NCI-H524 (cell line): ENCODE measurements at places on chromosomes 2 and 18.

- DNase-seq, result no peak
Observed at GRCh38 chr18:63956755-63957154, 7.7 kb downstream of the HMSD start.

DNA sequence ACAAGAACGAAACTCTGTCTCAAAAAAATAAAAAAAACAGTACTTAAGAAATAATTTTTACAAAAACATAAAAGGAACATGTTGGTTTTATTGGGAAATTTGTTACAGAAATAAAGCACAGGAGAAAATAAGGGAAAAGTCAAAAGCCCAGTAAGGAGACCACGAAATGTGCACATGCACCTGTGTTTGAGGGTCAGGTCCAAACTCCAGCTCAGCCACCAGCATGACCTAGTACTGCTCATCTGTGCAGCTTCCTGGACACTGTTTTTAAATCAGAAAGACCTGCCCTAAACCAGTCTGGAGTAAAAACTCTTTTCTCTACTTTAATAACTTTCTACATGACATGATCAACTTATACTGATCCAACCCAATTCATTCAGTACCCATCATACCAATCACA is 21.2 kb downstream of the RNF149 start:
- DNase-seq, result no peak

- DNase-seq, result no peak
Observed at GRCh38 chr2:215613888-215614287, 178.0 kb upstream of the FN1 start.

- DNase-seq, result no peak
Observed at GRCh38 chr2:196783431-196784094, 15.9 kb downstream of the GTF3C3 start.

DNA sequence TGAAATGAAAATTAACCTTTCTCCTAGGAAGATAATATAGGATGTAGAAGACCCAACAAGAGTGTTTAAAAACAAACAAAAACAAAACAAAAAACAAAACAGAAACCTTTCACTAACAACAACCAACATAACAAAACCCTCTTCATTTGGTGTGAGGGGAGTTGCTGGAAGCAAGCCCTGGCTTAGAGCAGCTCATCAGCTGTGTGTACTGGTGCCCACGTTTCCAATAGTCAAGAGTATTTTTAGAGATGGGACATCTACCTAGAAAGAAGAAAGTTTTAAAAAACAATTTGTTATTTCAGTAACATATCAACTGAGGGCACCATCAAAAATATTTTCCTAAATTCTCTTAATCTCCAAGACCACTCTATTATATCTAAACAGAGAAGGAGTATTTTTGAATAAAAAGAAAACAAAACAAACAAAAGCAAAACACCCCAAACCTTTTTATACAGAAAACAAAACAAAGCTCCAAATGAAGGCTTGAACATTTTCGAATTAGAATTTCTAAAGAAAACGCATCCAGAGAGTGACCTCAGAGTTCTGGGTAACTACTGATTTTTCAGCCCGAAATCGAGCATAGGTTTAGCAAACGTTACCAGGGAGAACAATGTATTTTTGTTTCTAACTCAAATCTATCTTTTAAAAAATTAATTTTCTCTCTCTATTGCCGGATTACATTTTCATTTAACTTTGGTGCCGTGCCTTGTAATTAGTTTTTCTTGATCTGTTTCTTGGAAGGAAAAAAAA is 134.6 kb downstream of the INSIG2 start:
- DNase-seq, result peak; percentile 36

- DNase-seq, result no peak
Observed at GRCh38 chr18:48468151-48468550, 59.0 kb upstream of the ZBTB7C start.

DNA sequence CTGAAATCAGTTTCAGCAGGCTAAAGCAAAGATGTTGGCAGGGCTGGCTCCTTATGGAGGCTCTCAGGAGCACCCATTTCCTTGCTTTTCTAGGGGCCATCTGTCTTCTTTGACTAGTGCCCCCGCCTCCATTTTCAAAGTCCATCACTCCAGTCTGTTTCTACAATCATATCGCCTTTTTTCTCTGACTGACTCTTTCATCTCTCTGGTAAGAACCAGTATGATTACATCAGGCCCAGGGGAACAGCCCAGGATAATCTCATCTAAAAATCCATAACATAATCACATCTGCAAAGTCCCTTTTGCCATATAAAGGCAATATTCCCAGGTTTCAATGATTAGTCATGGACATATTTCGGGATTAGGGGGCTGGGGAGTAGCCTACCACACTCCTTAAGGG is 57.0 kb downstream of the CUL3 start:
- DNase-seq, result no peak
